ENCODE measurements at places on chromosomes 3 and 15. TPM values are rescaled to one million over a fixed set of nuclear protein-coding genes. Genes with fewer than 3 reads are reported as not detected.

DNA sequence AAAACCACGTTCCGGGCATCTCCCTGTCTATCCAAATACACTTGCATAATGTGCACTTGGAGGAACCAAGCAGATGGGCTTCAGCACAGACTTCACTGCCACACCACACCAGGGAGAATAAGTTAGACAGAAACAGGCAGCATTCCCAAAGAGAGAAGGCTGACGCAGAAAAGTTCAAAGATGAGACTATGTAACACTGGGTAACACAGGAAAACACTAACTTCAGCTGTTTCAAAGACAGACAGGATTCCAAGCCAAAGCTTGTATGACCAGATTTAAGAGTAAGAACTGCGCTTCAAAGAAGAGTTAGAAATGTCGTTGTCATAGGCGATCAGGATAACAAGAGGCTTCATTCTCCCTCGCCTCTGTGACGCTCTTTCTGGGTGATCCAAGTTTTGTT lies 19.9 kb downstream of the SLC51A start:
- DNase-seq: no peak

GRCh38 chr3:111373861-111374260 lies 168.1 kb upstream of the CD96 start:
- DNase-seq: no peak

DNA sequence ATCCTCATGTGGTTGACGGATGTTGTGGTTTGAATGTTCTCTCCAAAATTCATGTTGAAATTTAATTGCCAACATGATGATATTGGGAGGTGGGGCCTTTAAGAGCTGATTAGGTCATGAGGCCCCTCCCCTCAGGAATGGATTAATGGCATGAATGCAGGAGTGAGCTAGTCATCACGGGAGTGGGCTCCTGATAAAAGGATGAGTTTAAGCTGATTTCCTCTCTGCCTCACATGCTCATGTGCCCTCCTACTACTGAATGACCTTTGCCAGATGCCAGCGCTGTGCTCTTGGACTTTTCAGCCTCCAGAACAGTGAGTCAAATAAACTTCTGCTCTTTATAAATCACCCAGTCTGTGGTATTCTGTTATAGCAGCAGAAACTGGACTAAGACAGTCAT lies 111.2 kb downstream of the MYO5A start:
- DNase-seq: no peak

DNA sequence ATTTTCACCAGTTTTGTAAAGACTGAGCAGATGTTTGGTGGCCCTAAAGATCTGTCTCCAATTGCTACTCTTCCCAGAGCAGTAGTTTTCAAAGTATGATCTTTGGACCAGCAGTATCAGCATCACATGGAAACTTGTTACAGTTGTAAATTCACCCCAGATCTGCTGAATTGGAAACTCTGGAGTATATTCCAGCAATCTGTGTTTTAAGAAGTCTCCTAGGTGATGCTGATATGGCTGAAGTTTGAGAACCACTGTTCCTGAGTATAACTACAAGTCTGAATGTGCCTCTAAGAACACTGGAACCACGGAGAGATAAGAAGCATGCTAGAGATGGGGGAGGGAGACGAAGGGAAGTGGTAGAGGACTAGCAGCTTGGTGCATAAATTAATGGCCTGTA lies 45.7 kb downstream of the NUDT16 start:
- no peak for DNase-seq

GRCh38 chr15:76903251-76903681 lies 1.9 kb downstream of the SCAPER start:
- DNase-seq: no peak

DNA sequence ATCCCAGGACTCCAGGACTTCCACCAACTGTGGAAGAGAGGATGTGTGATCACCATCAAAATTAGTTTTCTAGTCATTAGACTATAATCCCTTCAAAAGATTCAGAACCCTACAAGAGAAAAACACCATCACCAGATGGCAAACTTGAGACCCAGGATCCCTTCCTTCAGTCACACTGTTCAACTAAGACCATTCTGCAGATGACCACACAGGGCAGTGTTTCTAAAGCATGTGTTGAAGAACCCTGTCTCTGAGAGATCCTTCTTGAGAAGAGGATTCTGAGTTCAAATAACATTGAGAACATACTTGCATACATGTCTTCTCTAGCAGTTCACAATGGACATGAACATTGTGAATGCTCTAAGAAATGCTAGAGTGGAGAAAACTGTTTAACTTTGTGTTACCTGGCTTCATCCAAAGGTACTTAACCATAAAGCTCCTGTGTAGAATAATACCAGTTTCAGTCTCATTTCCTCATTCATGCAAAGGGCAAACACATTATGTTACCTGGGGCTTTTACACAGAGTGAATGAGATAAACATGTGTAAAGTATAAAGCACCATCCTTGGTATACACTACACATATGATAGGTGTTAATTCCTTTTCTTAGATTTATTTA lies 2.4 kb upstream of the ADGRG7 start:
- no peak for DNase-seq

GRCh38 chr3:54819946-54820345 lies 107.9 kb downstream of the LRTM1 start:
- DNase-seq: no peak

DNA sequence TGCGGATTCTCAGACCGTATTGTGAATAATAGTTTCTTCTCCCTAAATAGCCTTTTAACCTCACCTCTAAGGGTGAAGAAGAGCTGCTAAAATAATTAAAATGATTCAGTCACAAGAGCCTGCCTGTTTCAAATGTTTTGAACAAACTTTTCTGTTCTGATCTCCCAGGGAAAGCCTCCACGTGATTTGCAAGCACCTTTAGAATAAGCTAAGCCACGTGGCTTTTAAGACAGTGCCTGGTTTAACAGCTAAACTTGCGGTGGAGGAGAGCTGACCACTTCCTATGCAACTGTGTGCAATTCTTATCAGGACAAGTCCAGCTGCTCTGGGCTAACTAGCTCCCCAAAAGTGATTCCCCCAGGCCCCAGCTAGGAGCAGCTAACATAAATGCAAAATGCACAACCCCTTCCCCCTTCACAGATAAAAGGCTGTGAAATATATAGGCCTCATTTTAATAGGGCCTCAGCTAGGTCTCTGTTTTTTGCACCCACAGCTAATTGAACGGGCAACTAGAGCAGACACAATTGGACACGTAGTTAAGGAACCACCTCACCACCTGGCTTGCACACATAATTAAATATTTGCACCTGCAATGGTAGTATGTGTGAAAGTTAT lies 401.2 kb upstream of the NR2F2 start:
- DNase-seq: no peak

DNA sequence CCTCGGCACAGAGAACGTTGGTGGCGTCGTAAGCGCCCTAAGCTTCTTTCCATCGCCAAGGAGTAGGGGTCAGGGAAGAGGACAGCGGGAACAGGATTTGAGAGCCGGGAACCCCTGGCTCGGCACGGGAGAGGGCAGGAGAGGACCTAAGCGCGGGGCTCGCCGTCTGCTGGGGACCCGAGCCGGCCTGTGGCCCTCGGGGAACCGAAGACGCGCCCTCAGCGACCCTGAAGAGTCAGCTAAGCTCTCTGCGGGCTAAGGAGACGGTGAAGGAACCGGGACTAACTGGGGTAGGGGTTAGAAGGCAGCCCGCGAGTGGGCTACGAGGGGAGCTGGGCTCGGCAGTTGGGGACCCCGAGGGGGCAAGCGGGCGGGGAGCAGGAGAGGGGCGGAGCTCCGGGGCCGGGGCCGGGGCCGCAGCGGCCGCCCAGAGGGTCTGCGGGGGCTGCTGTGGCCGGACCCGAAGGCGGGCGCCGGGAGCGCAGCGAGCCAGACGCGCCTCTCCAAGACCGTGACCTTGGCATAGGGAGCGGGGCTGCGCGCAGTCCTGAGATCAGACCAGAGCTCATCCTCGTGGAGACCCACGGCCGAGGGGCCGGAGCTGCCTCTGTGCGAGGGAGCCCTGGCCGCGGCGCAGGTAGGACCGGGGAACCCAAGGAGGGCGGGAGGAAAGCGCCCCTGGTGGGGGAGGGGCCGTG lies 574 bp downstream of the CASR start:
- no peak for DNase-seq

DNA sequence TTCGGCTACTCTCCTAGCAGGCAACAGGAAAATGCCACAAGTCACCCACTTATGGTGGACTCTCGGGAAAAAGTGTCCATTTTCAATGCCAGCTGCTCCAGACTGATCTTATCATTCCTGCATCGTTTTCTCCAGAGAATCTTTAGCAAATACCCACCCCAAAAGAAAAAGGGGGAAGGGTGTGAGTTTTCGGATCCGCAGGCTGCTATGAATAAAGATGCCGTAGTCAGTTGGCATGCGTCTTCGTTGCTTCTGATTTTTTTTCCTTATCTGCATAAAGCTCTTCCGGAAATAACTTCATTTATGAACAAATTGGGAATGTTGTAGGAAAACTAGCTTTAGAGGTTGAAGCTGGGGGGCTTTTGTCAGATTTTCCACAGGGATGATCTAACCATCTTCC lies 22.4 kb upstream of the VILL start:
- DNase-seq: peak; percentile 98

GRCh38 chr15:78213956-78214355 lies 20.4 kb downstream of the ACSBG1 start:
- peak; percentile 23 for DNase-seq

DNA sequence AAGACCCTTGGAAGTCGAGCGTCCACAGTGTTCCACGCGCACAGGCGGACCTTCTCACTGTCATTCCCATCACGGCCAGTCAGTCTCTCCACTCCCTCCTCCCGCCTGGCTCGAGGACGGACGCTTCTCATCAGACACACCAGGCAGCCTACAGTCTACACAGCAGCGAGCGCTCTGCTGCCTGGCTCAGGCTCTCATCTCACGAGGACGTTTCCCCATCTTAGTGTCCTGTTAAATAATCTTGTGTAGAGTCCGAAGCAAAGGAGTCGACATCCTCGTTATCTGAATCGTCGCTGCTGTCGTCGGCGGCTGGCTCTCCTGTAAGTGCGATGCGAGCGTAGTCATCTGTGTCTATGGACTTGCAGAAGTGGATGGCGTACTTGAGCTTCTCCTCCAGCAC lies 12.4 kb upstream of the OCA2 start:
- DNase-seq: no peak

- no peak for DNase-seq
Observed at GRCh38 chr3:79245284-79246138, 522.3 kb downstream of the ROBO1 start.

GRCh38 chr3:16767006-16767405 lies 117.7 kb upstream of the PLCL2 start:
- DNase-seq: no peak

DNA sequence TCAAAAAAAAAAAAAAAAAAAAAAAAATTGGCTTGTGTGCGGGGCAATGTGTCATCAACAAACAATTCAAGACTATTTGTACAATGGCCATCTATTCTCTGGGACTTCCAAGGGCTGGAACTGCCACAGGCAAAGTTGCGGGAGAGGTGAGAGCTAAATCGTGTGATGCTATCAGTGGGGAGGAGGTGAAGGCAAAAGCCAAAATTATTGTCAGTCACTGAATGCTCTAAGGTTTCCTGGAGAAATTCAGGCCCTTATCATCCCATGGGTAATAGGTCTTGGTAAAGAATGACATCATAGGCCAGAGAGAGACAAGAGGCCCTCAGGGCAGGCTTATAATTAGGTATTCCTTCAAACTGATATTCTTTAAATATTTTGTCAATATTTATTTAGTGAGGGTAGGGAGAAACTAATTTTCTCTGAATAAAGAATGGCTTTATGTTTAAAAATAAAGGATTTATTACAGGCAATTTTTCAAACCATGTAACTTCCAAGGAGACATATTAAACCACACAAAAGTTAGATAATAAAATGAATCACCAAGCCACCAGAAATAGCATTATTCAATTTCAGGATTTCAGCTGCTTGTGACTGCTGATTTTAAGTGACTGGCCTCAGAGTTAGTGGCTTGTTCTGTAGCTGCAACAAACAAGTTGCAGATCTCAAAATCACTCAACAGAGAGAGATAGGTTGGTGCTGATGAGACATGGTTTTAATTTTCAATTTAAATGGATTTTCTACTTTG lies 226.3 kb upstream of the MRPL3 start:
- no peak for DNase-seq

DNA sequence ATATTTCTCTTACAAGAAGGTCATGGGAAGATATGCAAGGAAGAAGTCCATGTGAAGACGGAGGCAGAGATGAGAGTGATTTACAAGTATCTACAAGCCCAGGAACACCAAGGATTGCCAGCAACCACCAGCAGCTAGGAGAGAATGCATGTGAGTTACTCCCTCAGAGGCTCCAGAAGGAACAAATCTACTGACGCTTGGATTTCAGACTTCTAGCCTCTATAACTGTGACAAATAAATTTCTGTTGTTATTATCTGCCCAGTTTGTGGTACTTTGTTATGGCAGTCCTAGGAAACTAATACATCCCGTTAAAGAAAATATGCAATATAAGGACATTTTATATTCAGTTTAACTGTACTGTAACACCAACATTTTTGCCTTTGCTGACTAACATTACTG lies 283.9 kb downstream of the BCHE start:
- DNase-seq: no peak

DNA sequence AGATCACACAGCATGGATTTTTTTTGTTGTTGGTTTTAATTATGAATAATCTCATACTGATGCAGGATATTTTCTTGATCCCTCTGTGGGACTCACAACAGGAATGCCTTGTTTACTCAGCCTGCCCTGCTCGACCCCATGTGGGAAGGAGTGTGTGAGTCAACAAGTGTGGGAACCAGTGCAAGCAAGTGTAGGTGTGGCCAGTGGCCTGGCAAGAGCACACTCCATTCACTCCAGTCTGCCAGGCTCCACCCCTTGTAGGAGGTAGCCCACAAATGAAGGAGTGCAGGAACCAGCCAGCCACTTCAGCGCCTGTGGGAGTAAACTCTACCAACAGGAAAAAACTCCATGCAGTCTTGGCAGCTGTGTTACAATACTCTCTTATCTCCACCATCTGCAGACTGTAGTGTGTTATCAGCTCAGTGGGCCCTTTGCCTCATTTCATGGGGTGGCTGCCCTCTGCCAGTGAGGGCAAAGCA lies 393.6 kb downstream of the OTOL1 start:
- DNase-seq: no peak

GRCh38 chr3:76698136-76698706 lies 341.7 kb upstream of the ROBO2 start:
- no peak for DNase-seq

DNA sequence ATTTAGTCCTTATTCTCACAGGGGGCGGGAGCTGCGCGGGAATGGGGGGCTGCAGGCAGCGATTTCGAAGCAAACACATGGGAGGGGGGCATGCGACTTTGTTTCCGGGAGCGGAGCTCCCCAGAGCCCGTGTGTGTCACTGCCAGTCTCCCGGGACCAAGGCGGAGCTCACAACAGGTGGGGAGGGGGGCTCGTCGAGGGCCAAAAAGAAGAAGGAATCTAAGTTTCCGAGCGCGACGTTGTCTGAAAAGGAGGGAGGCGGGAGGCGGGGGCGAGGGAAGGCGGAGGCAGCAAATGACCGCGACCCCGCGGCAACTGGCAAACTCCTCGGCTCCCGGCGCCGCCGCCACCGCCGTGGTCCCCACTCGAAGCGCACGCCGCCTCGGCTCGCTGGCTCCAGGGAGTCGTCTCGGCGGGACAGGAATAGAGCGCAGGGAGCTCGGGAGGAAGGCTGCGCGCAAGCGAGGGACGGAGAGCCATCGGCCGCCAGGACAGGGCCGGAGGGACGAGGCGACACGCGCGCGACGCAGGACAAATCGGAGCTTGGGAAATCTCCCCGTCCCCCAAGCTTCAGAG lies 1.4 kb downstream of the FOXP1 start:
- DNase-seq: peak; percentile 71

- no peak for DNase-seq
Observed at GRCh38 chr3:114480442-114480841, 186.6 kb downstream of the TIGIT start.

SOX2 gene
- 120 TPM for polyA plus RNA-seq

COLQ gene
- polyA plus RNA-seq: 0.44 TPM

SEMA6D gene
- 10.2 TPM for polyA plus RNA-seq

PCBP4 gene
- 151 TPM for polyA plus RNA-seq

TSC22D2 gene
- 4.4 TPM for polyA plus RNA-seq

EPB42 gene
- polyA plus RNA-seq: not detected

C3orf33 gene
- 1.8 TPM for polyA plus RNA-seq

NGLY1 gene
- polyA plus RNA-seq: 7.8 TPM
